ENCODE measurements at places on chromosomes 3 and 15.

DNA sequence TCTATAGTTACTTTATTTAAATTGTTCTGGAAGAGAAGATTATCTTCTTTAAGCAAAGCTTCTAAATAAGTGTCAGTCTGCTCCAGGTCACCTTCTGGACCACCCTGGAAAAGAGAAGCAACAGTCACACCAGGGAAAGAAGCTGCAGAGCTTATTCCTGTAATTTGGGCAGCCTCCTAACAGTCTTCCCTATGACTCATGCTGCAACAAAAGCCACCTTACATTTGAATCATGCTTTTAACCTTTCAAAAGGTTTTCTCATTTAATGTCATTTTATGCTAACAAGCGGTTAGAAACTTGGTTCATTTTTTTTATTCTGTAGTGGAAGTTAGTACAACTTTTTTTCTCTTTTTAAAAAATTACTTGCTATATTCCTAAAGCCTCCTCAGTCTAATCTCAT lies 5.3 kb upstream of the GUCA1C start:
- no peak for DNase-seq

DNA sequence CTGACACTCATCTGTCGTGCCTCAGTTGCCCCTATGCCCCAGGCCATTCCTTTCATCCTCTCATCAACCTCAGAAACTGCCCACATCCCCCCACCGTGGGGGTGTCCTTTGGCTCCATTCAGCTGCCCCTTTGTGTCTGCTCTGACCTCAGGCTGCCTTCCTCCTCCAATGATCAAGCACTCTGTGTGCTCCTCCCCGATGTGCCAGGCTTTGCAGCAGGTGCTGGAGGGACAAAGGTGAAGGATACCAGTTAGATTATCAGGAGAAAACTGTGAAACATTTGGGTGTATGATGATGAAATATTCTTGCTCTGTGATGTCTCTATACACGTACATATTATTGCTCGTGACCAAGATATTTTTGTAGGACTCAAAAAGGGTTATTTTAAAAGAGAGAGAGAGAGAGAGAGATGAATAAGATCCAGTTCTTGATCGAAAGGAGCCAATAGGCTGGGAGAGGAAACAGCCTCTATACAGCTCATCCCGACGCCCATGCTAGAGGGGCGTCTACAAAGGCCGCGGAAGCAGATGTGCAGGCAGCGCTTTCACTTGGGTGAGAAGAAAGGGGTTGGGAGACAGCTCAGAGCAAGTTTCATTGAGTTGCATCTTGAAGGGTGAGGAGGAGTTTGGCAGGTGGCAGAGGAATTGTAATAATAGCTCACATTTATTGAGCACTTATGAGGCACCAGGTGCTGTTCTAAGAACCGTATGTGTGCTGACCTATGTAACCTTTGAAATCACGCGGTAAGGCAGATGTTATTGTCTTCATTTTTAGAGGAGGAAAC lies 28.3 kb upstream of the ADCY5 start:
- no peak for DNase-seq

DNA sequence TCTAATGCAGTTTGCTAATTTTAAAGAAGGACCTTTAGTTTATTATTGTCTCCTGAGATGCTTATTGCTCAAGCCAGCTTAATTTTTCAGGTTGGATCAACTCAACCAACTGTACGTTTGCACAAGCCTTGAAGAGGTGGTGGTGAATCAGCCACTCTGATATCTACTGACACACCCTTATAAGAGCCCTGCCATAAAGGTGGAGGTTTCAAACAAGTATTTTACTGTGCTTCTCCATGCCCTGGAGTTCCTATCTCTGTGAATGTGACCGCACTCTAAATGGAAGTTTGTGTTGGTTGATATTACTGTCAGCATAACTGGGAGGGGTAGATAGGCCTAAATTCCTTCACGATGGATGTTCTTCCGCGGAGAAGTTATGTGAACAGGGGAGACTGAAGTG lies 297.3 kb upstream of the UBE2E1 start:
- no peak for DNase-seq

DNA sequence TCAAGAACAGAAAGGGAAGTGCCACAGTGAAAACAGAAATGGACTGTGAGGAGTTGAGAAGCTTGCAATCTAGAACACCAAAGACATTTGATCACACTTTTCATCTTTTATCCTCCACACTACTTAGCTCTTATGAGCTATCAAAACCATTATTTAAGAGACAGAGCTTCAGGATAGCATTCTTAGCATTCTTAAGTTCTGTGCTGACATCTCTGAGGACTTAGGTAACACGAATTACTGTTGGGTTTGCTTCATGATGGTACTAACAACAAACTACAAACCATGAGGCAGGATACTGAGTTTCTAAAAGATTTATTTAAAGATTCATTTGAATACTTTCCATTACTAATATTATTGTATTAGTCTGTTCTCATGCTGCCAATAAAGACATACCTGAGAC lies 1038.6 kb downstream of the TUSC7 start:
- no peak for DNase-seq

- DNase-seq = no peak
Observed at GRCh38 chr15:48832648-48833047, 21.8 kb upstream of the CEP152 start.

GRCh38 chr3:88408097-88408496 lies 258.3 kb downstream of the C3orf38 start:
- no peak for DNase-seq

DNA sequence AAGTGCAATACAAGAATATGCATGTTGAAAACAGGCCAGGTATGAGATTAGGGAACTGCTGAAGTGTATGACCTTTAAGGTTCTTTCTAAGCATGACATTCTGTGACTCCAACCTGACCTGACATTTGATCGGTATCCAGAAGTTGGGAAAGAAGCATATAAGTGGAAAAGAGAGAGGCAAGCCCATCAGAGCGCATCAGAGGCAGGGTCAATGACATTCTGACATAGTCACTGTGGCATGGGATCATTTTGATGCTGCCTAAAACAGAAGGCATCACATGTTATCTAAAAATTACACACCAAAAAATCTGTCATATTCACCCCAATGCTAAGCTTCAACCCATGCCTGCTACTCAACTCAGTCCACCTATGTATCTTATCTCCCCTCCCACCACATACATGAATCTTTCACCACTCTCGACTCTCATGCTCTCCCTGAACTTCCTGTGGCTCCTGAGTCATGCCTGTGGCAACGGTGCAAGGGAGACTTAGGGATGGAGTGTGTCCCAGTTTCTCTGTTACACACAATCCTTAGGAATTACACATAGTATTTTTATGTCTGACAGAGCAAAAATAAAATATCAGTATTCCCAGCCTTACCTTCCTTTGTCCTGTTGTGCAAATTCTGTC lies 20.5 kb upstream of the LRRN1 start:
- DNase-seq = no peak

DNA sequence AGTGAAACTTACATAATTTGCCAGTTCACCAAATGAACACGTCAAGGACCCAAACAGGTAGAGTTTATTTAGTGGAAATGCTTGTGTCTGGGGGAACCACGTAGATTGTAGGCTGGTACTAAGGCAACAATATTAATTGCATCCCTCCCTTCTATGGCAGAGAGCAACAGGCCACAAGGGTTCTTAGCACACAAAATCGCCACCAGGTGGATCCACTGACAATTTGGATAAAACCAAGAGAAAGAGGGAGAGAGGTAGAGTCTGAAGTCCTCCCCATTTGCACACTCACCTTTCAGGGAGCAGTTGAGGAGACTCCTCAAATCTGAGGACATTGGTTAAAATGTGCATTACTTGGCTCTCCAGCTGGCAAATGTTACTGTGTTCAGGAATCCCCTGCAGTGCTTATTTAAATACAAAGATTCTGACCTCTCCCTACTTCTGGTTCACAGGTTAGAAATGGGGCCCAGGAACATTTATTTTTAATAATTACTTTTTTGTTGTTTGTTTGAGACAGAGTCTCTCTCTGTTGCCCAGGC lies 181.0 kb upstream of the FEZF2 start:
- DNase-seq = no peak

GRCh38 chr3:71311661-71312046 lies 271.9 kb downstream of the FOXP1 start:
- DNase-seq = no peak

DNA sequence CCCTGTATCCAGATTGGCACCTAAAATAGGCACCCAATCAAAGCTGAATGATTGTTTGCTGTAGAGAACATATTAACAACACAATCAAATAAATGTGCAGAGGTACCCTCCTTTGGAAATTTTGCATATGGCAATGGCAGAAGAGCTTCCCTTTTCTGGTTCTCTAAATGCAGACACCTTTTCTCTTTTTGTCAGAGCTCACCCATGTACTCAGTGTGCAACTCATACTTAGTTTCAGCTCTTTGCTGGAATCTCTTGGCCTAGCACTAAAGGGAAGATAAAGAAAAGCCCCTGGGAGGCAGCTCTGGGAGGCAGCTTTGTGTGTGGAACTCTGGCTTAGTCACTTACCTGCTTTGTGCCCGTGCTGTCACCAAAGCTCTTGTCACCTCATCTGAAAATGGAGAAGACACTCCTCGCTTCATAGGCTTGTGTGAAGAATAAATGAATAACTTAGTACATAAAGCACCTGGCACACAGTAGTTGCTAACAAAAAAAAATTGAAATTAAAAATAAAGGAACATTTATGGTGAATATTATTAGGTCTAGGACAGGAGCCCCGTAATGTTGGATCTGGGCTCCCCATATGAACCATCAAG lies 28.8 kb downstream of the ST6GAL1 start:
- no peak for DNase-seq

- no peak for DNase-seq
Observed at GRCh38 chr3:119619094-119619493, 21.4 kb downstream of the PLA1A start.

GRCh38 chr3:183807881-183808280 lies 17.5 kb downstream of the MAP6D1 start:
- DNase-seq = no peak

DNA sequence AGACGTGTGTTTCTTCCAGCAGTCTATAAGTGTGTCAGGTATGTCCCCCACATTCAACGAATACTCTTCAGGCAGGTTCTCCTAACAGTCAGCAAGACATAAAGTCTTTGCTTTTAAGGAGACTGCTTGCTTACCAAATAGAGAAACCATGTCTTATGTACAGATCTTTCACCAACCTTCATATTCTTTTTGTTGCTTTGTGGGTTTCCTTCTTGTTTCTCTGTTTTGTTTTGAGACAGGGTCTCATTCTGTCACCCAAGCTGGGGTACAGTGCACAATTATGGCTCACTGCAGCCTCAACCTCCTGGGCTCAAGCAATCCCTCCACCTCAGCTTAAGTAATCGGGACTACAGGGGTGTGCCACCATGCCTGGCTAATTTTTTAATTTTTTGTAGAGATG lies 14.3 kb downstream of the DYNC1LI1 start:
- DNase-seq = no peak

GRCh38 chr3:115862099-115862498 lies 238.8 kb downstream of the GAP43 start:
- DNase-seq = no peak

DNA sequence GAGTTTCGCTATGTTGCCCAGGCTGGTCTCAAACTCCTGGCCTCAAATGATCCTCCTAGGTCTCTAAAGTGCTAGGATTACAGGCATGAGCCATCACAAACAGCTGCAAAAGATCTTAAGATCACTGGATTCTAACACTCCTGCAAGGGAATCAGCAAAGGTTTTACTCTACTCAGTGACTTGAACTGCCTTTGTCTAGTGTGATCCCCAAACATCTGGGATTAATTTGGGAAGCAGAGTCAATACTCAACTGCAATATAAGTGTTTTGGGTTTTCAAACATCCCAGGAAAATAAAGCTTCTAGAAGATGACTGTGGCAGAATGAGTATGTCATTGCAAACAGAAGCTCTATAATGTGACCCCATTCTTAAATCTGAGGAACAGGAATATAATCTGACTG lies 7.2 kb downstream of the SPG21 start:
- DNase-seq = no peak

DNA sequence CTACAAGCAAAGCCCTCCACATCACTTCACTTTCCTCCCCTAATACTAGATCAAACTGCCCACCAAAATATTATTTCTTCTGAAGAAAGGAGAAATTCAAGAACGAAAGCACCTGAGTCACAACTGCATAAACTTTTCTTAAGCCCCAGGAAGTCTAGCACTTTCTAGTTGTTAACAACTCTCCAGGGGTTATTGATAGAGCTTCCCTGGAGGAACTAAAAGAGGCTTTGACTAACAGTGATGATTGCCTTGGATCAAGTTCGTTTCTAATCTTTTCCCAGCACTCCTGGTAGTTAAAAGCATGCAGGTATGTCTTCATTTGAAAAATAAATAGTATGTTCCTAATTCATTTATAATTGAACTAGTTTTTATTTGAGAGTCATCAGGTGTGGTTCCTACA lies 917.0 kb downstream of the TUSC7 start:
- DNase-seq = no peak

GRCh38 chr3:128506754-128507153 lies 13.8 kb upstream of the GATA2 start:
- DNase-seq = no peak

- DNase-seq = no peak
Observed at GRCh38 chr3:23576379-23576959, 229.3 kb upstream of the UBE2E1 start.

DNA sequence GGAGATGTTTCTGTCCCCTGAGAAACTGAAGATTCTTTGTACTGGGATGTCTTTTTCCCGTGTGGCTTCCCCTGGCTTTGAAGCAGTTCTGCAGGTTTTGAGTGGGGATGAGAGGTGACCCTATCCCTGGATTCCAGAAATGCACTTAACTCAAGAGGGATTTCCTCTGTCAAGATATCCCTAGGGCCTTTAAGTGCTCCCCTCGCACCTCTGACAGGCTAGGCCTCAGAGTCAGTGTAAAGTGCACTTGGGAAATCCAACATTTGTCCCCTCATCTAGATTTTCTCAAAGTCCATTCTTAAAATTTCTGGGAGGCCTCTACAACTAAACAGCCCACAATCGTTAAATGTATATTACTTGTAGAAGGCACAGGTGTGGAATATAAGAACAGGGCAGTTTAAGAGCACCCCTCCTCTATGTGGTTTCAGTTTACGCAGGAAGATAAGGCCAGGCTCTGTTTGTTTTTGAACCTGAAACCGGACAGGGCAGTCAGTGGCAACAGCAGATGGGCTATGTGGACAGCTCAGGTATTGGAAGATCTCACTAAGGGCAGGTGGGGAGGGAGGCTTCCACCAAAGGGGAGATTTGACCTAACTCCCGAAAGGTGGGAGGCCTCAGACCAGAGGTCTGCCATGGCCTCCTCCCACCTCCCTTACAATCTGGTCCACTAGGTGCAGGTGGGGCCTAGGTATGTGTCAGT lies 4.8 kb downstream of the C3orf52 start:
- no peak for DNase-seq

- DNase-seq = no peak
Observed at GRCh38 chr3:123606527-123606926, 21.7 kb upstream of the HACD2 start.

Data from T-helper 17 cell (primary cell).